ENCODE measurements at places on chromosomes 2 and 18.

DNA sequence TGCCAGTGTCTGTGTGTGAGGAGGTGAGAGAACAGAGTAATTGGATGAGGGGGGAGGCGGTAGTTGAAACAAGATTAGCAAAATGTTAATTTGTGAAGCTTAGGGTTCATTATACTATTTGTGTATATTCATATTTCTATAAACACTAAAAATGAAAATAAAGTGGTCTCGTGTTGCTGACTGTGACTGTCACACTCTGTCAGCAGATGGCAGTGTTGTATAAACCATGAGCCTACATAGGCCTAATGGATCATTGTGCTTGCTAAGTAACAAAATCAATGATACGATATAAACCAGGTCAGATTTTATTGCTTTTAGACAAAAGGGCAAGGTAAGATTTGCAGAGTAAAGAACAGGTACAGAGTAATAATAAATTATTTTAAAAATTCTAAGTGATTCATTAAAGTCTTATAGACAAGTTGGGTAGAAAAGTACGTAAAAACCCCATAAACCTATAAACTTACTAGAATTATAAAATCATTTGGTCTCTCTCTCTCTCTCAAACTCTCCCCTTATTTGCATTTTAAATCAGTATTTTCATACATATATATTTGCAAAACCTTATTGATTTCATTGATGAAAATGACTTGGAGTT is 182.7 kb downstream of the RPIA start:
- no peak for DNase-seq

- DNase-seq: no peak
Observed at GRCh38 chr2:24507549-24507948, 16.5 kb downstream of the NCOA1 start.

GRCh38 chr2:236254001-236254400 is 10.2 kb downstream of the ASB18 start:
- DNase-seq: no peak

GRCh38 chr2:129813404-129813803 is 166.1 kb upstream of the RAB6C start:
- DNase-seq: no peak
